ENCODE measurements at places on chromosomes 11 and 22. TPM values are rescaled to one million over a fixed set of nuclear protein-coding genes. Genes with fewer than 3 reads are reported as not detected.

PLEKHB1 gene
- 13.7 TPM for total RNA-seq

CCS gene
- total RNA-seq = 25.8 TPM

FBLN1 gene
- total RNA-seq = 89.5 TPM

NRIP3 gene
- total RNA-seq = 1.0 TPM

MMP10 gene
- total RNA-seq = not detected

ARHGAP42 gene
- total RNA-seq = 7.2 TPM

UCP3 gene
- total RNA-seq = 17.2 TPM

CHRDL2 gene
- 11.1 TPM for total RNA-seq

FREY1 gene
- total RNA-seq = not detected

DEUP1 gene
- total RNA-seq = not detected

- DNase-seq = no peak
Observed at GRCh38 chr11:45580399-45580798, 85.0 kb downstream of the CHST1 start.

GRCh38 chr22:27627444-27627833, 174.1 kb downstream of the MN1 start:
- DNase-seq = no peak

- no peak for DNase-seq
Observed at GRCh38 chr11:10375280-10375971, 70.6 kb downstream of the ADM start.

DNA sequence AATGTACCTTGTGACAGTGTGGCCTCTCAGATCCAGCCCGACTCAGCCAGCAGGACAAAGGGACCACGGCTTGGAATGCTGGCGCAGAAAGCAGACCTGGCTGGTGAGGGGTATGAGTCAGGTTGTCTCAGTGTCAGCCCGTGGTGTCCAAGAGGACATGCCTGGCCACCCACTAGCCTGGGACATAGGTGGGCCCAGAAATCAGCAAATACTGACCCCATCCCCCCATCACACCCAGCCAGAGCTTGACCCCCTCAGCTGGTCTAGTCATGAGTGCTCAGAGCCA, 4.5 kb downstream of the BANF1 start:
- DNase-seq = no peak

DNA sequence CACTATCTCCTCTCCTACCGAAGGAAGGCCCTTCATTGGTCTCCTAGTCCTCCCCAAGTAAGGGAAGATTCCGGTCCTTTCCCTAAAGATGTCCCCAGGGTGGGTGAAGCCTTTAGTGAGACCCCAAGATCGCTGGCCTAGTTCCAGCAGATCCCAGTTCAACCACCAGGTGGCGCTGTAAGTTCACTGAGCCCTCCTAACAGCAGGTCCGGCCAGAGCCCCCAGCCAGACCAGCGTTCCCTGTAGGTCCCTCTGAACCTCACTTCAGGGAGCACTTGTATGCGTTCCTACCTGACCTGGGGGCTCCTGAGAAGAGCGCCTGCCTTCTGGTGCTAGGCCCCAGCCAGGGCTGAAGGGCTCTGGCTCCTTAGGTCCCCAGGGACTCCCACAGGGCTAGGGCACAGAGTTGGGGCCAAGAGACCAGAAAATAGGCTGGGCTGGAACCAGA, 38.1 kb downstream of the LMO1 start:
- peak; percentile 84 for DNase-seq

GRCh38 chr11:32118025-32118974, 27.4 kb downstream of the RCN1 start:
- DNase-seq = no peak

DNA sequence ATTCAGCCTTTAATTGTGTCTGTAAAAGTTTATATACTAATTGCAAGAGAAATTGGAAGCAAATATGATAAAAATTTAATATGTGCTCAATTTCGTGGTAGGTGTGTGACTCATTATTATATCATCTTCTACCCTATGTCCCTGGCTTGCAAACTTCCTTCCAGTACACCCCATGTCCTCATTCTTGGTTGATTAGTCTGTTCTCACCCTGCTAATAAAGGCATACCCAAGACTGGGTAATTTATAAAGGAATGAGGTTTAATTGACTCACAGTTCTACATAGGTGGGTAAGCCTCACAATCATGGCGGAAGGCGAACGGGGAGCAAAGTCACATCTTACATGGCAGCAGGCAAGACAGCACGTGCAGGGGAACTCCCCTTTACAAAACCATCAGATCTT, 11.9 kb downstream of the MRGPRX3 start:
- no peak for DNase-seq

DNA sequence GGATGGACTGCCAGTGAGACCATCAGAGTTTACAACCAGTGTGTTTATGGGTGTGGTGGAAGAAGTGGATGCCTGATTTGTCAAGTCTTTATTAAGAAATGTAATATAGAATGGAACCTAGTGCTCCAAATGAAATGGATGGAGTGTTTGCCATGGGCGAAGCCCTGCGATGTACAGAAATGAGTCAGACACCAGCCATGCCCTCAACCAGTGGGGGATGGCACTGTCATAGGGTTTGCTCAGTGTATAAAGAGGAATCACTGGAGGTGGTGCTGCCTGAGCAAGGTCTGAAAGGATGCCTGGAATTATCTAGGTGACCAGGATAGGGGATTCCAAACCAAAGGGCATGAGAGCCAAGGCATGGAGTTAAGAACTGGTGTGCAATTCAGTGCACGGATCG, 120.9 kb upstream of the MTNR1B start:
- DNase-seq = no peak

DNA sequence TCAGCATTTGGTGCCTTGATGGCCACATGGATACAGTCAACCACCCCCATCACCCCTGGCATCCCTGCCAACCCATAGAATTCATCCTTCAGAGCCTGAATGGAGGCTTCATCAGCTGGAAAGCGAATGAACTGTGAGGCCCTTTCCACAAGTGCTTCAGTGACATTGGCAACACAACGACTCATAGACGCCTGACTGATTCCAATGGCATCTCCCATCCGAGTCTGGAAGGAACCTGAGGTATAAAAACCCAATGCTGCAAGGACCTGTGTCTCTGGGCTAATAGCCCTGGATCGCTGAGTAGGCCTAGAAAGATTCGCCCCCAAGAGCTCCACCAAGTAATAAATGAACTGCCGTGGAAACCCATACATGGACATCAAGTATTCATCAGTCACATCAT, 1.3 kb downstream of the HARBI1 start:
- DNase-seq = no peak

DNA sequence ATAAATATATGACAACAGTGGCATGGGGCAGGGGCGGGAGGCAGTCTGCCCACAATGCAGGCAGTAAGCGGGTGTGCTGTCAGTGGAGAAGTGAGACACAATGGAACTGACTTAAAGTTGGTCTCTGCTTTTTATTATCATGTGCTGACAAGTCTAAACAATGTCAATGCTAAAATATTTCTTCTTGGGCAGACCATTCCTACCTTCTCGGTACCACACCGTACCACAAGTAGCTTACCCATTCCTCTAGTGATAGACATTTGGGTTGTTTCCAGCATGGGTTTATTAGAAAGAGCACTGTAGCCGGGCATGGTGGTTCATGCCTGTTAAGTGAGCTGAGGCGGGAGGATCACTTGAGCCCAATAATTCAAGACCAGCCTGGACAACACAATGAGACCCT, 2.6 kb upstream of the CHADL start:
- DNase-seq = no peak

DNA sequence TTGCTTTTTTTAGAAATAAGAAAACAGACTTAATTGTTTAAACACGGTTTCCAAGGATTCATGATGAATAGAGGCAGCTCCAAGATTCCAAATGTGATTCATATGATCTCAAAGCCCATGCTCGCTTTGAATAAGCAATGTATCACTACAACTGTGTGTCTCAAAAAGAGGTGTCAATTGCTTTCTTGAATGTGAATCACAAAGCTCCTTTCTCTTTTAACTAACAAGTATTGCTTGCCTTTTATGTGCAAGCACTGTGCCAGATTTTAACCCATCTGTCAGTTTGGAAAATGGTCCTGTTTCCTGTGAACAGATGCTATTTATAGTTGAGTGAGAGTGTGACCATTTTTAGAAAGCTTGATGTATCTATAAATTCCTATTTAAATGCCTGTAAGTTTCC, 6.5 kb downstream of the OOSP1 start:
- DNase-seq = no peak

DNA sequence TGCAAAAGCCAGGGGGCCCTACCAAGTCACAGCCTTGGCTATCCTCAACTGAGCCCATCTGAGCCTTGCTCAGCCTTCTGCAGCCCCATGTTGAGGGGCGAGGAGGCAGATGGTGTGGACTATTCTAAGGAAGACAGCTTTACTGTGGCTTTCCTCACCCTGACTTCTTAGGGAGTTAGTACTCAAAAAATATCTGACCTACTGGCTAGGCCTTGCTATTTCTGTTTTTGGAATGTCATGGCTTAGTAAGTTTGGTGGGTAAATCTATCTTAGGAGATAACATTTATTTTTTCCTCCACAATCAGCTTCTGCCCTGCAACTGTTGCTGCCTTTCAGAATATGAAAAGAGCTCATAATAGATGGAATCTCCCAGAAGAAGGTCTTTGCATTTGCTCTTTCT, 80.9 kb downstream of the LDLRAD3 start:
- no peak for DNase-seq

DNA sequence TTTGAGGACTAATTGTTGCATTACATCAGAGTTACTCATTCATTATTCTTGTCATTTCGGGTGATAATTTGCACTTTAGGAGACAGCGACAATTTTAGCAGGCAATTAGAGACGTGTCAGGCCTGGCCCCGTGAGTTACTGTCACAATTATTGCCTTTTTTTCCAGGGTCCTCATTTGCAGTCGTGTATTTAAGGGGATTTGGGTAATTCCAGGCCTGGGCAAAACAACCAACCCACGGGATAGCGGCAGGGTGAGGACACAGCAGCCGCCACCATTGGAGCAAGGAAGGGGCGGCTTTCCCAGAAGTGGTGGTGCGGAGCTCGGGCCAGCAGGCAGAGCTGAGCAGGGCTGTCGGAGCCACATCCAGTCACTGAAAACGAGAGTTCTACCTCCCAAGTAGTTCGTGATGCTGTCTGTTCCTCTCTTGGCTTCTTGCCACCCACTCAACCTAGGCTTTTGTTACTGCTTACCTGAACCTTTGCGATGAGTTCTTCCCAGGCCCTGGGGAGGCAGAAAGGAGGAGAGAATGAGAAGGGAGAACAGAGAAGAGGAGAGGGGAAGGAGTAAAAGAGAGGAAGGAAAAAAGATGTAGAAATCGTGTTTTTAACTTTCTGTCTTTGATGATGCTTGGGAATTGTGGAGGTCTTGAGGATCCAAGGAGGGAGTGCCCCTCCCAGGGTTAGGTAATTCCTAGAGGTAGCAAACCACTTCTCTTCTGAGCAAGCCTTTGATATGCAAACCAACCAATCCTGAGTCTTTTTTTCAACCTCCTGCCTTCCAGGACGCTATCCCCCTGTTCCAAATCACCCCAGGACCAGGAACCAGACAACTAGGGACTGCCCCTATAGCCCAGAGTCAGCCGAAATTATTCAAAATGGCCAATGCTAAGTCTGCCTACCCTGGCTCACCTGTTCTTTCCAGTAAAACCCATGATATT, 236.1 kb downstream of the MIAT start:
- DNase-seq = no peak

DNA sequence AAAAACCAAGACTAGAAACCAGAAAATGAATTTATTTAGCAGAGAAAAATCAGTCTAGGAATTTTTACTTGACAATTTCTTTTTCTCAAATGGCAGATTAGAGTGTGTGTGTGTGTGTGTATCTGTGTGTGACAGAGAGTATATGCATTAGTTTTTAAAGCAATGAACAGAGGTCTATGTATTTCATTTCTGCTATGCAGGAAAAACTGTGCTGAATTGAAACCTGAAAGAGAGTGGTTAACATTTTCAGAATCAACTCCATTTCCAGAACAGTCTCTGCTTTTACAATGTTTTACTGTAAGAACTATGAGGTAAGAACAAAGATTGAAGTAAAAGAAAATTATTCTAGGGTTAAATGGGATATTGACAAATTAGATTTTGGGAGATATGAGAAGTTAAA, 114.8 kb downstream of the GRM5 start:
- no peak for DNase-seq

DNA sequence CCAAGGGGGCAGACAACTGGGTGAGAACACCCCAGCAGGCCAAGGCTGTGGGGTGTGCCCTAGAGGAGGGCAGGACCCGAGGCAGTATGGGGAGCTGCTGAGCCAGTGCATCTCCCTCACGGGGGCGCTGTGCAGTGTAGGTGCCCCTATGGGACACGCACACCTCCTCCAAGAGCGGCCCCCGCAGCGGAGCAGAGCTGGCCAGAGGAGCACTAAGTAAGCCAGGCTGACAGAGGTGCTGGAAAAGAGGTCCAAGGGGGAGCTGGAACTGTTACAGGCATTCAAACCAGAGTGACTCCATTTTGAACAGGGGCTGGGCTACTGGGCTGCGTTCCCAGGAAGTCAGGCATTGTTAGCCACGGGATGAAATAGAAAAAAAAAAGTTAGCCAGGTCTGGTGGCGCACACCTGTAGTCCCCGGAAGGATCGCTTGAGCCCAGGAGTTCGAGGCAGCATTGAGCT, 41.8 kb downstream of the TST start:
- DNase-seq = peak; percentile 76

DNA sequence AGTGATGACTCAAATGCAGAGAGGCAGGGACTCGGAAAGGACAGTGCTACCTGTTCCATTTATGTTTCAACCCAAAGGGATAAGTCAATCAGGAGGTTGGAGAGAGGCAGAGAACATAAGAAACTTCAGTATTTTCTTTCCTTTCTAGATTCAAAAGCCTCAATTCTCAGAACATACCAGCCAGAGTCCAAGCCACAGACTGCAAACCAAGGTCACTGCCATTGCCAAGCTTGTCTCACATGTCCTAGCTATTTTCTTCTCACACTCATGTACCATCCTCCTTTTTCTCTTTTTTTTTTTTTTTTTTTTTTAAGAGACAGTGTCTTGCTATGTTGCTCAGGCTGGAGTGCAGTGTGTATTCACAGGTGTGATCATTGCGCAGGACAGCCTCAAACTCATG, 111.7 kb upstream of the AKIP1 start:
- no peak for DNase-seq

- peak; percentile 71 for DNase-seq
Observed at GRCh38 chr11:114280696-114281095, 15.5 kb upstream of the NNMT start.

DNA sequence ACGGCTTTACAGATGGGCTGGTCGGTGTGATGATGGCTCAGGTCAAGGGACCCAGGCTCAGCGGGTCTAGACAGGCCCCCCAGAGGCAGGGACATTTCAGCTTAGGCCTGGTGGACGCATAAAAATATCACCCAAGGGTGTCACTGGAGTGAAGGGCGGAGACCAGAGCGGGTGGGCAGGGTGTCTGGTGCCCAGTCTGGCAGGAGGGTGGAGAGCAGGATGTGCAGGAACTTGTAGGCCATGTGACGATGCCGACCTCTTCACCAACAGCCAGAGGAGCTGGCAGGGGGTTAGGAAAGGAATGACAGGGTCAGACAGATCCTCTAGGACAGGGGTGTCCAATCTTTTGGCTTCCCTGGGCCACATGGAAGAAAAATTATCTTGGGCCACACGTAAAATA, 4.5 kb downstream of the MAPK8IP1 start:
- no peak for DNase-seq

GRCh38 chr11:6737872-6738466, 33.8 kb downstream of the OR2AG2 start:
- no peak for DNase-seq
